ENCODE measurements at places on chromosomes 2 and 18.

DNA sequence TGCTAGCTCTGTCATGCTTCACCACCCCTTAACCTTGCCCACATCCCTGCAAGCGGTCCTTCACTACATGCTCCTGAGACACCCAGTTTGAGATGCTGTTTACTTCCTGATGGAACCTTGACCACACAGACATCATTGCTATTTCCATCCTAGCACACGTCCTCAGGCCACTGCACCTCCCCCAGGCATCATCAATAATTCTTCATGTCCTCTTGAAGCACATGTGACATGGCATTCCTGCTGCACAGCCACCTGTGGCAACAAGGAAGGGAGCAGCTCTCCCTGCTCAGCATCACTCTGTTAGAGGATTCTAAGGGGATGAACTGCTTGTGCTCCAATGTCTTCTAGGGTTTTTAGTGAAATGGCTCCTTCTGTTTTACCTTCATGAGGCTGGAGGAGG, 26.1 kb upstream of the ST3GAL5 start:
- no peak for DNase-seq

DNA sequence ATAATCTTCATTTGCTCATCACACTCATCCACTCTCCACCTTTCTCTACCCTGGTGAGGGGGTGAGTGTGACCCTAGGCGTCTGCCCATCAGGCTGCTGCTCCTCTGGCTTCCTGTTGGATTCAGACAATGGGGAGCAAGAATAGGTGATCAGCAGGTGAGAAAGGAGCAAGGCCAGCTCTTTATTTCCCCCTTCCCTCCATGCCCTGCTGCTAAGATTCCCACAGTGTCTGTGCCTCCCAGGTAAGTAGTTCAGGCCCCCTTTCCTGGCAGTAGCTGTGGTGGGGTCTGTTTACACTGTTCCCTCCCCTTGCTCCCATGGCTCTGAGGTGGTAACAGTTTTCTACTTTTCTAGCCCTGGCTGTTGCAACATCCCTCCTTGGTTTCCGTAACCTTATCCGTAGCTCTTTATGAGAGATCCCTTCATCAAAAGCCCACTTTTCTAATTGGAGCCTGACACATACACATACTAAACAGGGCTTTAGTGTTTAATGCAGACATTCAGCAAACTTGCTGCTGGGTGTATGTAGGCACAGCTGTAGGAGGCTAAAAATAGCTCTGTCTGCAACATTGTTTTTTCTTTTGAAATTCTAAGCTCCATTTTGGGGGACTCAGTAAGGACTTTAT, 27.5 kb downstream of the MAP2 start:
- DNase-seq = no peak

GRCh38 chr18:62651276-62652056, 63.9 kb upstream of the PHLPP1 start:
- DNase-seq = no peak

- no peak for DNase-seq
Measured at GRCh38 chr2:37984589-37984988, 59.5 kb downstream of the RMDN2 start.

GRCh38 chr2:68776124-68776523, 41.5 kb downstream of the ARHGAP25 start:
- no peak for DNase-seq

- DNase-seq = no peak
Measured at GRCh38 chr2:111523009-111523408, 361.0 kb downstream of the ANAPC1 start.

DNA sequence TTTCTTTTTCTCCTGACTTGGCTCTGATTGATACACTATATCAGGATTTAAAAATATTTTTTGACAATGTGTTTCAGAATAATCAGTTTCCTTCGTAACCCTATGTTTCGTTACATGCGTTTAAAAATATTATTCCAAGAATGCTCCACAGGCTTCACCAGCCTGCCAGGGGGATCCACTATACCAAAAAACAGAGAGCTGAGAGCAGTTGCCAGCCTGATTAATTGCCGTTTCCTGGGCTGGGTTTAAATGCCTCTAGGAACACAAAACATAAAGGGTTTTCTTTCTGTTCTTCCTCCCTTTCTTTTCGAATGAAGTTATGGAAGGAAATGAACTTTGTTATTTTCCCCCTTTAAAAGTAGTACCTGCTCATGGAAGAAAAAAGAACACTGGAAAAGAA, 47.9 kb downstream of the LRRFIP1 start:
- no peak for DNase-seq

GRCh38 chr2:228245601-228246000, 64.1 kb upstream of the SPHKAP start:
- no peak for DNase-seq

GRCh38 chr2:41779888-41780287, 267.9 kb upstream of the PKDCC start:
- no peak for DNase-seq

- DNase-seq = no peak
Measured at GRCh38 chr2:189542145-189542882, 38.3 kb downstream of the SLC40A1 start.
